ENCODE measurements at places on chromosomes 12 and 14.

- no peak for DNase-seq
These were observed 36.1 kb upstream of the ITPR2 start for GRCh38 chr12:26869104-26869494.

GRCh38 chr12:116297224-116297834, 19.8 kb upstream of the MED13L start:
- DNase-seq: no peak

GRCh38 chr14:79573486-79573885, 637.8 kb downstream of the DIO2 start:
- no peak for DNase-seq

GRCh38 chr14:64549791-64550620, at the start of gene PPP1R36:
PPP1R36 (plus strand) TSS chr14:64549961; CDS start chr14:64549998, 37 bp downstream.
- peak; percentile 16 for DNase-seq

GRCh38 chr12:68876461-68876860, 56.5 kb downstream of the CPM start:
- no peak for DNase-seq

GRCh38 chr12:107600581-107601144, 84.9 kb upstream of the PWP1 start:
- no peak for DNase-seq

GRCh38 chr14:64303471-64303917, 9.3 kb upstream of the ESR2 start:
- DNase-seq: no peak

GRCh38 chr14:73722581-73722980, 8.4 kb upstream of the PNMA1 start:
- DNase-seq: no peak

GRCh38 chr14:93017301-93017797, 94.4 kb downstream of the CHGA start:
- DNase-seq: no peak

GRCh38 chr12:54829511-54829910, 24.8 kb upstream of the MUCL1 start:
- no peak for DNase-seq

DNA sequence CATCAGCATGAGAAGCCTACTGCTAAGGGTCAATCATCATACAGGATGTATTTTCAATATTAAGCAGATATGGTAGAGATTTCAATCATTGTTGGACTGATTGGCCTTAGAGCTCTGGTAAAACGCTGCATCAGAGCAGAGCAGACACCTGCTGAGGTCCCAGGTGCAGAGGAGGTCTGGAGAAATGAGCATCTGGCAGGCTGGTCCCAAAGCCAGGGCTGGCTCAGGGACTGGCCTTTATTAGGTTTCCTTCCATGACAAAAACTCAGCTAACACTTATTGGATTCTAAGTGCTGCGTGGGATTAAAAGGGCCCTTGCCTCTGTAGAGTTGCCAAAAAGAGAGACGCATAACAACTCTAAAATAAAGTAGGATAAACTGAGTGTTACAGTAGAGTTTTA, 29.7 kb downstream of the AKAP6 start:
- DNase-seq: no peak

GRCh38 chr14:61547186-61548069, 147.9 kb upstream of the HIF1A start:
- no peak for DNase-seq

DNA sequence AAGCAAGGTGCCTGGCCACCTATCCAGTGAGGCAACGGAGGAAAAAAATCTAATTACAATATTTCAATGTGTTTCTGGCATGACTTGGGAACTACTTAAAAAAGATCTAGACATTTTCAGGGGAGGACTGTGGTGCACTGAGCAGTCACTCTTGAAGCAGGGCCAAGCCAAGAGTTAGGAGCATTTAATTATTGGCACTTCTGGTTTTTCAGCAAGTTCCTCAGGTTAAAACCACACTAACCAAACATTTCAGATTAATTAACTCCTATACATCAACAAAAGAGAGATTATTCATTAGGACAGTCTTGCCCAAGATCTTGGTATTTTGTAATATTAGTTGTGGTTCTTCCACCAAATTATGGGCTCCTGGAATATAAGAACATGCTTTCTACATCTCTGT, 25.6 kb downstream of the PRKAB1 start:
- no peak for DNase-seq

GRCh38 chr14:55354500-55354899, 57.1 kb downstream of the ATG14 start:
- peak; percentile 42 for DNase-seq

GRCh38 chr14:95503365-95504134, 12.9 kb downstream of the SYNE3 start:
- no peak for DNase-seq

DNA sequence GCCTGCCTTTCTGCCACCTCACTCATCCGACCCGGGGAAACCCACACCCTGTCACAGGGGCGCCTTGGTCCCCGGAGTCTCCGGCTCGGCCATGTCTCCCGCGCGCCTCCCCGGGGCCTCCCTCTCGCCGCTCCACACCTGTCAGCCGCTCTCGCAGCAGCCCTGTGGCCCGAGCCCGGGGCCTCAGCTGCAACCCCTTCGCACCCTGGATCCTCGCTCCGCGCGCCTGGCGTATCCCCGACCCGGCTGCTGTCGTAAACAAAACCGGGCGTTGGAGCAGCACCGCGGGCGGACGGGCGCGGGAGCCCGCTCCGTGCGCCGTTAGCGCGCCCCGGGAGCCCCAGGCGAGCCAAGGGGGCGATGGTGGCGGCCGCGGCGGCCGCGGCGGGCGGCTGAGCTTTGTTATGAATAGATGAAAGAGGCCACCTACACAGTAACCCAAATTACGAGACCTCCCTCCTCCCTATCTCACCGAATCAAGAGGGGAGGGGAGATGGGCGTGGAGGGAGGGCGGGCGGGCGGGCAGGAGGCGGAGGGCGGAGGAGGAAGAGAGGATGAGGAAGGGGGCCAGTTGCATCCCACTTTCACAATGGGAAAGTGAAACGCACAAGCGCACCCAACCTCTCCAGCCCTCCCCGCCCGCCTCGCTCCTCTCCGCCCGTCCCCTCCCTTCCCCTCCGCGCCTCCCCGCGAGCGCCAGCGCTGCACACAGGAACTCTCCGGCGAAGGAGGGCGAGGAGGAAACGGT, at the start of gene PLXNC1:
TSS of gene PLXNC1 (plus strand) at position 587 of the 748 bp plus-strand sequence. CDS start 395 bp downstream, outside the sequence.
- peak; percentile 68 for DNase-seq

DNA sequence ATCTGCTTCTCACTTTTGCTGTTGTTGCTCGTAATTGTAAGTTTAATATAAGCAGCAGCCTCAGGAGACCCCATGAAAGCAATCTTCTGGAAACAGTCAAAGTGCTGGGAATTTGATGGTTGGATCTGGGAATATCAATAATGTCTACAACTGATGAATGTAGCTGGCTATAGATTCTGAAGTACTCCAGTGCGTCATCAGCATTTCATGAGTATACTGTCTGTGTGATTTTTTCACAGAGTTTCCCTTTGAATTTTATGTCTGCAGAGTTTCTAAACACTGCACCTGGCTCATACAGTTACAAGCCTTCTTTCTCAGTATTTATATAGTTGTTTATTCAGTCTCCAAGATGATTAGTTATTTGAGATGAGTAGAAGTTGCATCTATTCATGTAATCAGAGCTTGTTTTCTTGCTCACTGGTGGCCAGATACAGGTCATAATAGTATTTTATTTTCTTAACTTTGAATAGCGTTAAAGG, 222.3 kb downstream of the RAD51B start:
- no peak for DNase-seq

DNA sequence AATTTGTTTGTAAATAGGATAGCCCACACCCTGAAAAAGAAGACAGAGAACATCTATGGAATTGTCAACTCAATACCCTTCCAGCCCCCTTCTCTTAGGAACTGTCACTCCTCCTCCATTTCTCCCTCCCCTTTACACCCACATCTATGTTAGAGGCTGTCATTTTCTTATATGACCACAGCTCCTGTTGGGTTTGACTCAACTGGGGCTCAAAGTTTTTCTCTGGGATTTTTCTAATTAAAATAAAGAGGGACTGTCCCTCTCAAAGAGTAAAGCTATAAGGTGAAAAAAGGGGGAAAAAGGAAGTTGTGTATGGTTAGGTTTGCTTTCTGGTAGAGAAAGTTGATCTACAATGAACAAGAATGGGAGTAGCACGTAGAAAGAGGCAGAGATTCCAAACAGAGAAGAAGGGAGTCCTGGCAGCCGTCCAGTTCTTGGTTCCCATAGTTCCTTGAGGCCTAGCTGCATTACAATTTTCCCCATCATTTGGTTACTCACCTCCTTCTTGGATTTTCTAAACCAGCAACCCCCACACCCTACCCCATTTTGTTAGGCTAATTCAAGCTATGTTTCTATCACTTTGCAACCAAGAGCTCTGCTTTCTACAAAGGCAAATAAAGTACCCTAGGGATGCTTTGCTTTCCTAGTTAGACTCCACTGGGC, 44.3 kb upstream of the STK38L start:
- DNase-seq: no peak

GRCh38 chr12:50061171-50061570, 3.8 kb downstream of the ASIC1 start:
- no peak for DNase-seq

- no peak for DNase-seq
These were observed 152.1 kb upstream of the PLEKHG7 start for GRCh38 chr12:92550661-92551060.

GRCh38 chr12:74849801-74850200, 312.2 kb downstream of the ATXN7L3B start:
- no peak for DNase-seq

DNA sequence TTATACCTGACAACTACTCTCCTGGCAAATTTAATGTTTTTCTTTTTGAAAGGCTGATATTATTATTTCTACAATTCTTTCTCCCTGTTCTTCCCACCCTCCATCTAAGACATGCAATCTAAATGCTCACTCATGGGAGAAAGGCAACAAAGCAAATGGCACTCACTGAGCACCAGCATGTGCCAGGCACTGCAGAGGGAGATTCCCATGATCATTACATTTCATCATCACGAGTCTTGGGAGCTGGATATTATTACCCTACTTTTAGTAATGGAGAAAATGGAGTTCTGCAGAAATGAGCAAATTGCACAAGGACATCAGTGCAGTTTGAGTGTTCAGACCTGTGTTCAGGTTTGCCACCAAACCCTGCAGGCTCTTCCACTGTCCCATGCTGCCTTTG, 27.9 kb downstream of the PPM1H start:
- DNase-seq: no peak

DNA sequence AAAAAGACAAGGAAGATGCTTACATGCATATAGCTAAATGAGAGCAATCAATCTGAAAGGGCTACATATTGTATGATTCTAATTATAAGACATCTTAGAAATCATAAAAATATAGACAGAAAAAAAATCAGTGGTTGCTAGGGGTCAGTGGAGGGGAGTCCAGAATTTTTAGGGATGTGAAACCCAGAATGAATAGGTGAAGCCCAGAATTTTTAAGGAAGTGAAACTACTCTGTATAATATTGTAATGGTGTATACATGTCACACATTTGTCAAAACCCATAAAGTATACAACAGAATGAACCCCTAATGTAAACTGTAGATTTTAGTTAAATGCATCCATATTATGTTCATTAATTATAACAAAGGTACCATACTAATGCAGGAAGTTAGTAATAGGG, 713.2 kb downstream of the FLRT2 start:
- no peak for DNase-seq

DNA sequence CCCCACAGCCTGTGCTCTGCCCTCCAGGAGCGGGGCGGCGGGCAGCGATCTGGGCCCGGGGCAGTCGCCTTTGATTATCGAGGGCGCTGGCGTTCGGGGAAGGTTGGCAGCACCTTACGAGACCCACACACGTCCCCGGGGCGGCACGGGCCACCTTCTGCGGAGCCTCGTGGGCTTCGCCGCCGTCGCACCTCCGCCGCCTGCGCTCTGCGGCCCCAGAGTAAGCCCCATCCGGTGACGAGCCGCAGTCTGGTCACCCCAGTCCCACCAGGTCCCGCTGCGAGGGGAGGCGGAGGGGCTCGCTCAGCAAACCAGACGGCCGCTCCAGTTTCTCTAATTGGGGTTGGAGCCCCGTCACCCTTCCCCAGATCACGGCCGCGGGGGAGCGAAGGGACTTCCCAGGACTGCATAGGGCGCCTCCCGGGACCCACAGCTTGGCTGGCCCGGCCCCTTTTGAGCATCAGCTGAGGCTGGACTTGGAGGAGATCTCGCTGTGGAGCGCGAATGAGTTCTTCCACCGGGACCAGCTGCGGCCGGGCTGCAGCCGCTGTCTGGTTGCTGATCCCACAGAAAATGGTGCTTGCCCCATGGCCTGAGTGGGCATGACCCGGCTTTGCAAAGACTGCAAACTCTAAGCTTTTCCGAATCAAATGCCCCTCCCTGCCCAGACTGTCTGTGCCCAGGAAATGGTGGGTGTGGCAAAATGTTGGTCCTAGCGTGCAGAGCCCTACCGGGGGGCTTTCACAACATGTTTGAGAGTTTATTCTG, 560 bp downstream of the LGALS3 start:
- DNase-seq: peak; percentile 54

- DNase-seq: no peak
These were observed 2.5 kb upstream of the SERPINA5 start for GRCh38 chr14:94578712-94579111.

DNA sequence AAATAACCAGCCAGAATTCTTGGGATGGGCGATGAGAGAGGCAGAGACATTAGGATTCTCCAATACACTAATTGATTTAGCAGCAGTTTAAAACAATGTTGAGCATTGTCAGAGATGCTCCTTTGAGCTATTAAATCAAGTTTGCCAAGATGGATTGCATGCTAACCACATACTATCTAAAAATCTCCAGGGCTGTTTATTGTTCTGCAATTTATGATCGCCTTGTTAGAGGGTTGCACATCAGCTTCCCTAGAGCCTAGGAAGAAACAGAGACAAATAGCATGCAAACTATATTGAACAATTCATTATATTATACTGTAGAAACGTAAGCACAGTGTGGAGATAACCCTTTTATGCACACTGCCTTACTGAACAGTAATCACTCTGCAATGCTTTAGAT, 599.9 kb downstream of the SOX5 start:
- DNase-seq: no peak

- no peak for DNase-seq
These were observed 69.0 kb downstream of the SSPN start for GRCh38 chr12:26264215-26264838.

- DNase-seq: no peak
These were observed 79.8 kb downstream of the TTC8 start for GRCh38 chr14:88904206-88904647.

- DNase-seq: no peak
These were observed 13.7 kb downstream of the TRHDE start for GRCh38 chr12:72285861-72286260.

GRCh38 chr12:91868054-91868453, 277.6 kb downstream of the BTG1 start:
- no peak for DNase-seq

DNA sequence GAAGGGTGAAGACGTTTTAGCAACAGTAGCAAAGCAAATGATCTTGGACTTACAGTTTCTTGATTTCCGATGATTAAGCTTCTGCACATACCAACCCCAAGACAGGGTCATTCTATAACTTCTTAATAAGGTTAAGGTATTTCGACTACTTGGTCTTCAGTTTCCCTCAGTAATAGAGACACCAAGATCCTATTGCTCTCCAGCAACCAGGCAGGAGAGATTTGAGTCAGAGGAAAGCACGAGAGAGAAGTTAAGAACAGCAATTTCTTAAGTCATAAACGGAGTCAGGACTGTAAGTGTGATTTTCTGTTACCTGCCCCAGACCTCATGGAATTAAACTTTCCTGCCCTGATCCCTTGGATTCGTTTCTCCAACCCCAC, 215.6 kb downstream of the TTC8 start:
- no peak for DNase-seq

- no peak for DNase-seq
These were observed 786.3 kb upstream of the NOVA1 start for GRCh38 chr14:27384124-27384523.

Measured in stimulated activated CD8-positive, alpha-beta memory T cell treated with anti-CD3 and anti-CD28 coated beads, Interleukin-7, amount 100 ng/mL, for 4 hours (primary cell).